ENCODE measurements at places on chromosomes 4 and X.

DNA sequence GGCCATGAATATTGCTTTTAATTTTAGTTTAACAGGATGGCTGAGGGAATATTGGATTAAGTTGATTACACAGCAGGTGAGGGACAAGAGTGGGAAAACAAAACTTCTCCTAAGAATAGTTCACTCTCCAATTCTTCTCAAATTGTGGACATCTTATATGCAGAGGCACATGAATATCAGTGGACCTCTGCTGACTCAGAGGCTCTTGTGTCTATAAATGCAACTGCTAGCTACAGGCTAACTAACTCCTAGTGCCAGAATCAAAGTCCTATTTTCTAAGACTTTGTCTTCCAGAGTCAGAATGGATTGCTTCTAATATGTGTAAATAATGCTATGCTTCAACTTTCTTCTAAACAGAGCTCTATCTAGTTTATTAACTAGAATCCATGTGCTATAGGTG lies 175.8 kb downstream of the IL15 start:
- no peak for DNase-seq

DNA sequence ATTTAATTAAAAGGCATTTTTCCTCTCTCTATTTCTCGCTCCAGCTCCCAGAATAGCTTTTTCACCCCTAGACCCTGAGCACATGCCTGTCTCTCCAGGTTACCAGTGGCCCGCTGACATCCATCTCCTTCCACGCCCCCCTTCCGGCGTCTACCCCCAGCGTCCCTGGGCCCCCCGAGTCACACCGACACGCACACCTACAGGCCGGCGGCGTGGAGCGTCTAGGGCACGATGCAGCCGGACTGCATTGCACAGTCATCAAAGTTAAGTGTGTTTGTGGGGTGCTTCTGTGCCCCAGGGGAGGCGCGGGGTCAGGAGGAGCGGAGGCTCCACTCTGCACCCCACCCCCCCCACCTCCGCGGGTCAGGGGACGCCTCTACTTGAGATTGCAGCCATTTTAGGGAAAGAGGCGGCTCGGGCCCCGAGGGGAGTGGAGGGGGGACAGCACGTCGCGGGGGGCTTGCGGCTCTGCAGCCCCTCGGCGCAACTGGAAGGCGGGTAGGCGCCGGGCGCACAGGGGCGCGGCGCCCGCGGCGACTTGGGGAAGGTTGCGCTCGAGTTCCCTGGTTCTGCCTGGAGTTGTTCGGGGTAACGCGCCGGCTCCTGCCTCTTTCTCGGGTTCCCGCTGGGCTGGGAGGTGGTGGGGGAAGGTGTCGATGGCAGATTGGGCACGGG lies 112.7 kb downstream of the DHX15 start:
- DNase-seq, result no peak

DNA sequence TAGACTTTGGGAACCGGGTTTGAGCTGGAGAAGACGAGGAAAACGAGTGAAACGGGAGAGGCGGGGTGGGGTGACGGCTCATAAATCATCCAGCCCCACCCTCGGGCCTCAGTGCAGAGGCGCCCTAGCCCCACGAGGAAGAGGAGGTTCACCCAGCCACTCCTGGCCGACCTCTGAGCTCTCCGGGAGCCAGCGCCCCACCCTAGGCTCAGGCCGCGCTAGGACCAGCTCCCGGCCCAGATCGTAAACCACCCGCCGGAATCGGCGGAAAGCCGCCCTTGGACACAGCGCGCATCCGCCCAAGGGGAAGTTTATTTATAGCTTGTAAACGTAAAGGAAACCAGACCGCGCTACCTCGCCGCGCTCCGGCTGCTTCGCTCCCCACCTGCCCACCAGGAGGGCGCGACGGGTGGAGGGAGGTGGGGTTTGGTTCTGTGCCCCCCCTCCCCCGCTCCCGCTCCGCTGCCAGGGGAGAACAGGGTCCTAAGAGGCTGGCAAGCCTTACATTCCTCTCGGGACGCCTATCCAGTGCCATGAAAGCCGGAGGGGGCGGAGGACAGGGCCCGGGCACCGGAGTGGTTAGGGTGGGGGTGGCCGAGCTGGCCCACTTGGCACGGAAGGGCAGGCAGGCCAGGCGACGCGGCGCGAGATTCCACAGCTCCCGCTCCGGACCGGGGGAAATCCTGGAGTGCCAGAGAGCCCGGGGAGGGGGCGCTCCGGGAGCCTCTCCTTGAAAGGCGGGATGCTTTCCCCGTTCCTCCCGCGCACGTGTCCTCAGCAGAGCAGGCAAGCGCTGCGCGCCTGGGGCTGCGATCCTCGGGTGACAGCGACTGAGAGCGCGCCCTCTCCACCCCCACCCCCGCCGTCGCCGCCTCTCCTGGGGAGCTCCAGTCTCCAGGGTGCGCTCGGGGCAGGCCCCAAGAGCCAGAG lies 84.2 kb downstream of the BCOR start:
- peak; percentile 67 for DNase-seq

GRCh38 chr4:2570036-2570435 lies 33.6 kb downstream of the FAM193A start:
- no peak for DNase-seq

- no peak for DNase-seq
Measured at GRCh38 chr4:185576314-185576961, 41.1 kb upstream of the PDLIM3 start.

DNA sequence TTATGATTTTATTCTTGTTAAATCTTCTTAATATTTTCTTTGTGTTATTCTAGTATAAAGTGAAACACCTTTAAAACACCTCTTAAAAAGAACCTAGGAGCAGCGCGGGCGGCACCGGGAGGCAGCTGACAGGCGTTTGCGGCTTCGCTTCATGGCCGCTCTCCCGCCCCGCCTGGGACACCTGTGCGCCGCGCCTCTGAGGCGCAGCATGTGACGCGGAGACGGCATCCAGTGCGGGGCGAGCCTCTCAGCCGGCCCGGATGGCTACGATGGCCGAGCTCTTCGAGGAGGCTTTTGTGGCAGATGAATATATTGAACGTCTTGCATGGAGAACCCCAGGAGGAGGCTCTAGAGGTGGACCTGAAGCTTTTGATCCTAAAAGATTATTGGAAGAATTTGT lies 1592.7 kb downstream of the TECRL start:
- DNase-seq, result peak; percentile 31

Data from lower lobe of right lung (tissue), 2 donors.